Eye (tissue), 1 donor: ENCODE measurements at places on chromosomes 5 and 9.

DNA sequence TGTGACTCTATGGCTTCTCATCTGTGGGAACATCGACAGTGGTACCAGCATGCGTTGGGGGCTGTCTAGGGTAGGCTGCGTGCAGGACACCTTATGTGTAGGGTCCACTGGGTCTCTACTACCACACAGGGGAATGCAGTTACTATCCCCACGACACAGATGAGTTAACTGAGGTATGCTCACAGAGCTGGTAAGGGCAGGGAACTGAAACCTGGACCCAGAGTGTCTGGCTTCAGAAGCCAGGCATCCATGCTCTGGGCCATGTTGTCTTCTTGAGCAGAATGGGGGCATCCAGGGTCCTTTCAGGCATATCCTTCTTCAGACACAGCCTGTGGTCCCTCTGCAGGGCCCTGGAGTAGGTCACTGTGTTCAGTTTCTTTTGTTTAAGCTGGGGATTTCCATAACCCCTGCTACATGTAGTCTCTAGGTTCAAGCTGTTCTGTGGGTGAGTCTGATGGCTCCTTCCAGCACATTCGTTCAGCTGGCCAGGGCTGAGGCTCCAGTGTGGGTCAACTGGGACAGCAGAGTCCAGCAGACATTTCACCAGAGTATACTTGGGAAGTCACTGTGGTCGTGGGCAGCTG, 148.8 kb downstream of the GADD45G start:
- DNase-seq = no peak

DNA sequence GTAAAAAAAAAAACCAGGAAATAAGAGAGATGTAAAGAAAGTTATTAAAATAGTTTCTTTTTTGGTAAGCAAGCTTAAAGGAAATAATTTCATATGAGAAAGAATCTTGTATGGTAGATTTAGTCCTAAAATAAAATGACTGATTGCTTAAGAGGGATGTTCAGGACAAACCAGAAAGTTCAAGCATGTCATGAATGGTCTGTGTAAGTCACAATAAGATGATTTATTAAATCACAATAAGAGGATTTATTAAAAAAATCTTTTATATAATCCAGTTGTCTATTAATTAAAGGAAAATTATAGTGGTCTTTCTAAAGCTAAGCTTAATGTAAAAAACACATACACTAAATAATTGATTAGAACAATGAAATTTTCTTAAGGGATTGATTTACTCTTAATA, 91.8 kb upstream of the OR13F1 start:
- no peak for DNase-seq

GRCh38 chr5:59810041-59810440, 83.5 kb downstream of the PDE4D start:
- peak; percentile 94 for DNase-seq

DNA sequence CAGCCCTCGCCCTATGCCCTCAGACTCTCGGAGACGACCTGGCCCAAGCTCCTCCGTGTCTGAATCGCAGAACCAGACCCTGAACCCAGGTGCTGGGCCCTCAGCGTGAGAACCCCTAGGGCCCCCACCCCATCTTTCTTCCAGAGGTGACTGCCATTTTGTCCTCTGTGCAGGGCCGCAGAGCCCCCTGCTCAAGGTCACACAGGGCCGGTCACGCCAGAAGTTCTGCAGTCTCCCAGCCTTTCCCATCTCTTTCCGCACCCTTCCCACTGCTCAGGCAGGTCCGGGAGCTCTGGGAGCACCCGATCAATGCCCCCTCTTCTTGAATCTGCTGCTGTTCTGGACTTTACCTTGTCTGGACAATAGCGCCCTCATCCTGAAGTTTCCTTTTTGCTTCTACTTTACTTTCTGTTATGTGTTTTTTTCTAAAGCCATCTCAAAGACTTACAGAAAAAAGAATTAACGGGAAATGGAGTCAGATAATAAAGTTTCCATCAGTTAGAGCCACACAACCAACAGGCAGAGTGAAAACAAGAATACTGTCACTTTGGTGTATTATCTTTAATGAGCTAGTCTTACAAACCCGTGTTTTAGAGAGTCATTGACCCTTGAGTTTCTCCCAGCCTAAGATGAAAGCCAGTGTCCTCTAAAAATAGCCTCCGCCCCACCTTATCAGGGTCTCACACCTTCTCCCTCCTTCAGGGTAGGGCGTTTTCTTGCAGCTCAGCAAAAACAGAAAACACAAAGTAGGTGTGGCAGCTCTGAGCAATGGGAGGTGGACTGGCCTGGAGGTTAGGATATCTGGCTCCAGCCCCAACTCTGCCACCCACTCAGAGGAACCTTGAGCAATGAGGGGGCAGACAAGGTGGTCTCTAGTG, 1.8 kb downstream of the TMOD1 start:
- DNase-seq = no peak

DNA sequence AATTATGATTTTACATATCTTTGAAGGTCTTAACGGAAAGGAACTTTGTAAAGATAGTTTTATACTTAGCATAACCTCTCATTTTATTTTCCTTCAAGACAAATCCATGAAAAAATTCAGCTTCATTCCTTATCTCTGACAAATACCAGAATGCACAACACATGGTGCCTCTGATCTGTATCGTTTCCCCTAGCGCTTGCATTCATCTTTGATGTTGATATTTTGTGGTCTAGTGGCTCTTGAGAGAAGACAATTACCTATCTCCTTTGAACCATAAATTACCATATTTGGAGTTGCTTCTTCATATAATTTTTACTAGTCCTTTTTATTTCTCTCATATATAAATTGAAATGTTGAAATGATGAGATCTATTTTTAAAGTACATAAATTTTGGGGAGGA, 551.3 kb downstream of the PDE4D start:
- DNase-seq = no peak

DNA sequence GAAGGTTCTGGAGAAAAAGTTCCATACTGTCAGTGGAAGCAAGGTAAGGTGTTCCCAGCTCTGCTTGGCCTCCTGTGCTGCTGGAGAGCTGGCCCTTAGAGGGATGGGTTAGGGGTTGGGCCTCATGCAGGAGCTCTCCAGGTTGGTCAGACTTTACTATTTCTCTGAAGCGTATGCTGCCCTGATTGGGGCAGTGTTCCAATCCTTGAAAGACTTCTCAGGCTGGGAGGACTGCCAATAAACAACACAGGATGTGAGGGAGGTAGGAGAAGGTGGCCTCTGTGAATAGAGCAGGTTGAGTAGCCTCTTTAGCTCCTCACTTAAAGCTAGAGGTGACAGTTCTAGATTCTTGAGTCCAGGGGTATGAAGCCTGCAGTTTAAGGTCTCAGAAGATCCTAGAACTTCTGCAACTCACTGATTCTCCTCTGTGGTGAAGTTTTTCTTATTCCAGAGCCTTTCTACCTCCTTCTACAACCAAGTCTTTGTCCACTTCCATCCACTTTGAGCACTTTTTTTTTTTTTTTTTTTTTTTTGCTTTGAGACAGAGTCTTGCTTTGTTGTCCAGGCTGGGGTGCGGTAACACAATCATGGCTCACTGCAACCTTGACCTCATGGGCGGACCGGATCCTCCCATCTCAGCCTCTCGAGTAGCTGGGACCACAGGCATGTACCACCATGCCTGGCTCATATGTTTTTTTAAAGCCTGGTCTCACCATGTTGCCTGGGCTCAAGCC, 3.0 kb downstream of the HNRNPAB start:
- no peak for DNase-seq

- no peak for DNase-seq
Observed at GRCh38 chr9:126809068-126809467, 4.2 kb downstream of the ZBTB43 start.

GRCh38 chr9:134970719-134971118, 53.0 kb upstream of the FCN1 start:
- DNase-seq = no peak

- no peak for DNase-seq
Observed at GRCh38 chr5:43156388-43156787, 35.6 kb upstream of the NIM1K start.

GRCh38 chr5:31285025-31285424, 91.5 kb downstream of the CDH6 start:
- DNase-seq = no peak

GRCh38 chr9:135930446-135931345, 23.4 kb upstream of the CAMSAP1 start:
- no peak for DNase-seq

GRCh38 chr5:1387059-1387755, 42.3 kb upstream of the CLPTM1L start:
- DNase-seq = no peak

DNA sequence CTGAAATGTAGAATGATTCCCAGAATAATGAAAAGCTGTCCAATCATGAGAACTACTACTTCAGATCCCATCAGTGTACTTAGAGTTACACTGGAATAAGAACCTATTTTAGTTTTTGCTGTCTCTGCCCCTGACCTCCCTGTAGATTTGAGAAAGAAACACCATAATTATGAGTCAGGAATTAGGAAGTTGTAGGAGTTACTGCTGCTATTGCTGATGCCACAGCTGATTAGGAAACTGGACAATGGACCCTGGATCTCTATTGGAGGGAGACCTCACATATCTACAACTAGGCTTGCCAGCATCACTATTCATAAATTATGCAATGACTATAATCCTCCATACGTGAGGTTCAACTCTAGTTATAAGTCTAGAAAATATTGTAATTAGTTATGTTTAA, 48.8 kb upstream of the EDIL3 start:
- DNase-seq = no peak

GRCh38 chr5:170603109-170603508, 99.3 kb downstream of the KCNIP1 start:
- no peak for DNase-seq

GRCh38 chr9:137302449-137303150, 529 bp upstream of the NRARP start:
- DNase-seq = peak; percentile 89

DNA sequence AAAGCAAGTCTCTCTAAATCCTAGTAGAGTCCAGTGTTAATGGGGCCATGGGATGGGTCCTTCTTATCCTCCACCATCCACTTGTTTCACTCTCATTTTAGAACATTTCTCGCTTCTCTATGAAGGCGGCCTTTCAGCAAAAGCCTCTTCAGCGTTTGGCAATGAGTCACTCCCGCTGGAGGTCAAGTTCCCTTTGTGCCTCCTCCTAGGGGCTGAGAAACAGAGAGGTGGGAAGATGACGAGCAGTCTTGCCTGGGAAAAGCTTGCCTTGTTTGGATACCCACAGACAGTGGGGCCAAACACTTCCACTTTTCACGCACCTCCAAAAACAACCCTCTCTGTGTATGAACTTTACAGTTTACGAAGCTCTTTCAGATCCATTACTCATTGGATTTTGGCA, 168.8 kb downstream of the GABBR2 start:
- DNase-seq = no peak

GRCh38 chr9:129322641-129323375, 144.7 kb upstream of the IER5L start:
- DNase-seq = no peak

GRCh38 chr5:175860531-175861045, 10.8 kb upstream of the CPLX2 start:
- no peak for DNase-seq

GRCh38 chr9:209143-209758, 5.4 kb upstream of the DOCK8 start:
- DNase-seq = no peak

- no peak for DNase-seq
Observed at GRCh38 chr9:98488571-98489312, 220.0 kb downstream of the GABBR2 start.

GRCh38 chr9:99166149-99166548, 55.6 kb downstream of the ALG2 start:
- DNase-seq = no peak

DNA sequence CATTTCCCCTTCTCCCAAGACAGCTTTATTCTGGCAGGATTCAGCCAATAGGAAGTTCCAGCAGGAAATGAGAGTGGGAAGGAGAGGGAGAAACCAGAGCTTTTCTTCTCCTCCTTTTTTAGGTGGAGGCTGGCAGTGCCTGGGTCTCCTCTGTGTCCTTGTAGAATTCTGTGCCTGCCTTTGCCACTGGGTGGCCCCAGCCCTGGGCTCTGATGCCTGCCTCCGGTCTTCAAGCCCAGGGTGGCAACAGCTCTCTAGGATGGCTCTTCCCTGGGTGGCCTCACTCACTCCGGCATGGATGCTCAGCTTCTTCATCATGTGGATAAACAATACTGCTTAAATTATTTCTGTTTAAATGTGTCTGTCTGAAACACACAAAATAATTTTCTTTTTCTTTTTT, 694.8 kb downstream of the SEMA5A start:
- DNase-seq = no peak

DNA sequence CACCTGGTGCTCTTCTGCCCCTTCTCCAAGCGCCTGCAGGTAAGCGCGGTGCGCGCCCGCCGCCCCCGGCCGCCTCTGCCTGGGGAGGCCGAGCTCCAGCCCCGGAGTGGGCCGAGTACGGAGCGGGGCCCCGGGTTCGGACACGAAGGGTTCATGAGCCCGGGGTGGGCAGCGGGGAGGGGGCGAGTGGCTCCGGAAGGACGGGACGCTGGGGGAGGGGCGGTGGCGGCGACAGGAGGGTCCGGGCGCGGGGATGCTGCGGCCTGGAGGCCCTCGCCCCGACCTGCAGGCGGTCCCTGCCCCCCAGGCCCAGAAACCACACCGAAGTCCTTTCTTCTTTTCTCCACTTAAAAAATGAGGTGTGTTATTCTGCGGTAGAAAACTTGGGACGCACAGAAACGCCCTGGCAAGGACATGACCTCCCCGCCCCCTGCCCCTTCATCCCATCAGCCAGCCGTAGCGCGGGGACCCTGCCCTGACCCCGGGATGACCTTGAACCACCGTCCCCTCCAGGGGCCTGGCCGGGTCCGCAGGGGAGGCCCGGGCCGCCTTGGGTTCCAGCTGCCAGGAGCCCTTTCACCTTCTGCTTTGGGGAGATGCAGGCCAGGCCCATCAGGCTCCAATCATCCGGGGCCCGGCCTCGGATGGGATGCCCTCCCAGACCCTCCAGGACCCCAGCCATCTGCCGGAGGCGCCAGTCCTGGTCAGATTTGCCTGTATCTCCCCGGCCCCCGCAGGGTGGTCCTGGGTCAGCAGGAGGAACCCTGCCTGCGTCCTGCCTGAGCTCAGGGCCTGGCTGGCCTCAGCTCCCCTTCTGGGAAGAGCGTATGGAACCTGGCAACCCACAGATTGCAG, 545 bp downstream of the DIPK1B start:
- DNase-seq = peak; percentile 49

- DNase-seq = no peak
Observed at GRCh38 chr5:106649031-106649430, 1021.7 kb downstream of the EFNA5 start.

GRCh38 chr5:80181618-80182211, 74.1 kb downstream of the SERINC5 start:
- DNase-seq = no peak

DNA sequence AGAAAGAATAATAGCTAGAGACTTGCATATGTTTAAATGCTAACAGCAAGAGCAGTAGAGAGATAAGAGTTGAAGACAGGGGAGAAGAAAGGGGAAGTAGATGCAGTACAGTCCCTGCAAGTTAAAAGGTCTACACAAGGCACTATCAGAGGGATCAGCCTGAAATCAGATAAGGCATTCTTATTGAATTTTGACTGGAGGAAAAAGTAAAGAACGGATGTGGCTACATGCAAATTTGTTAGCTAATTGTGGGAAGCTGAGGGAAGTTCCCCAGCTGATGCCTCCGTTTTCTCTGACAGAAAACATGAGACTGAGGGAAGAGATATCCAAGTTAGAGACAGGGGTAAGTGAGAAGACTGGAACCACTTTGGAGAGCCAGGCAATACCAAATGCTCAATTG, 12.9 kb upstream of the RHOBTB3 start:
- no peak for DNase-seq

GRCh38 chr9:115033800-115034199, 84.2 kb downstream of the TNC start:
- DNase-seq = no peak

- DNase-seq = no peak
Observed at GRCh38 chr9:129040113-129040643, 3.8 kb downstream of the MIGA2 start.

GRCh38 chr5:80754900-80755299, 100.1 kb upstream of the DHFR start:
- peak; percentile 60 for DNase-seq

- peak; percentile 8 for DNase-seq
Observed at GRCh38 chr9:91131433-91131839, 230.3 kb downstream of the AUH start.
